ENCODE measurements at places on chromosomes 1 and 21.

DNA sequence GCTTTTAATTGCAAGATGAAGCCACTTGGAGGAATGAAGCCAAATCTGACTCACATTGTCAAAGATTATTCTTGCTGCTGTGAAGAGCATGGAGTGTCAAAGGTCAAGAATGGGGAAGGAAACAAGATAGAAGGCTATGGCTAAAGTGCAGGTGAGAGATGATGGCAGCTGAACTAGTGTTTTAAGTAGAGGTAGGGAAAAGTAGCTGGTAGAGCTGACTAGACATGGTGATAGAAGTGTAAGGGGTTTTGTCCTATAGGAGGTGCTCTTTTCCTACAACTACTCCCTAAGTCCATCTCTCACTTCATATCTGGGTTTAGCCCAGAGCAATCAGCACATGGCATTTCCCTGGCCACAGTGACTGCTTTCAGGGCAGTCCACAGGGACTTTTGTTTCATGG, 11.8 kb downstream of the UBE2T start:
- DNase-seq: no peak

GRCh38 chr1:47659146-47659545, 221.3 kb downstream of the FOXD2 start:
- no peak for DNase-seq

DNA sequence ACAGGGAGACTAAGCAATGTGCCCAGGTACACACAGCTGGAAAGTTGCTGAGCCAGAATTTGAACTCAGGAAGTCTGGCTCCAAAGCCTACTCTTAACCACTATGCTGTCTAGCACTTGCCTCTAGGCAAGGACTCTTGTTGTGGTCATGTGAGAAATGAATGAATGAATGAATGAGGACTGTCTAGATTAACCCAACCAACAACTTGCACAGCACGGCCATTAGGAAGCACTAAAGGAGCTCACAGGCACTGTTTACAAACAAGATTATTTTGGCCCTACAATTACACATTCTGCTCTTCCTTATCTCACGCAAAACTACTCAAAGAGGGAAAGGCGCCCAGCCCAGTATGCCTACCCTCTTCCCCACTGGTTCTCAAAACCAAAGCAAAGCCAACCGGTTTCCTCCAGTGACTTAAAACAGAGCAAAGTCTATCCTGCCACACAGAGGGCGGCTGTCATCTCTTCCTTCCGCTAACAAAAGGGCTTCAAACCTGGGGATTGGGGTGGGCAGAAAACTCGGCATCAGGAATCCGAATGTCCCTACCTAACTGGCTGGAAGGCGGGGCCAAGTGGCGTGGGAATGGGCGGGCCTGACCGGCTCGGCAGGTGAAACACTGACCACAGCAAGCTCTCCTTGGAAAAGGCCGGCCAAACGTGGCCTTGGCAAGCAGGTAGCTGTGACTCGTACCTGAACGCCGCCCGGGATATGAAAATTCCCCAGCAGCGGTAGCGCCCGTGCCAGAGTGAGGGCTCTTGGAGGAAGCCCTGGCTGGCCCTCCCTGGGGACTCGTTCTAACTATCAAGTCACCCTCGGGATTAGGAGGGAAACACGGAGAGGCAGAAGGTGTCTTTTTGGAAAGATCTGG, 948 bp downstream of the STK40 start:
- no peak for DNase-seq

DNA sequence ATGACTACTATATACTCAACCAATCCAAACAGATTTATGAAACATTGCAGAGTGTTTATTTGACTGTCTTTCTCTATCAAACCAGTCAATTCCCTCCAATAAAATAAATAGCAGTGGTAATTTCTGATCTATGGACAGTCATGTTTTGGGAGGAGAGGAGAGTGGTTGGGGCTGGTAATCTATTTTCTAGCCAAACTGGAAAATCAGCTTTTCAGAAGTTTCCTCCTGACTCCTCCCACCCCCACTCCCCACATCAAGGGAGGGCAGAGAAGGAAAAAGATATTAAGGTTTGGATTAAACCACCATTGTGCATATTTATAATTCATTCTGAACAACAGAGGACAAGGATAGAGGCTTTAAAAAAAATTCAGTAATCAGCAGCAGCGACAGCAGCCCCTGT, 69.4 kb upstream of the SOX13 start:
- no peak for DNase-seq

- DNase-seq: no peak
These were observed 2.5 kb downstream of the TFF3 start for GRCh38 chr21:42312626-42313104.

DNA sequence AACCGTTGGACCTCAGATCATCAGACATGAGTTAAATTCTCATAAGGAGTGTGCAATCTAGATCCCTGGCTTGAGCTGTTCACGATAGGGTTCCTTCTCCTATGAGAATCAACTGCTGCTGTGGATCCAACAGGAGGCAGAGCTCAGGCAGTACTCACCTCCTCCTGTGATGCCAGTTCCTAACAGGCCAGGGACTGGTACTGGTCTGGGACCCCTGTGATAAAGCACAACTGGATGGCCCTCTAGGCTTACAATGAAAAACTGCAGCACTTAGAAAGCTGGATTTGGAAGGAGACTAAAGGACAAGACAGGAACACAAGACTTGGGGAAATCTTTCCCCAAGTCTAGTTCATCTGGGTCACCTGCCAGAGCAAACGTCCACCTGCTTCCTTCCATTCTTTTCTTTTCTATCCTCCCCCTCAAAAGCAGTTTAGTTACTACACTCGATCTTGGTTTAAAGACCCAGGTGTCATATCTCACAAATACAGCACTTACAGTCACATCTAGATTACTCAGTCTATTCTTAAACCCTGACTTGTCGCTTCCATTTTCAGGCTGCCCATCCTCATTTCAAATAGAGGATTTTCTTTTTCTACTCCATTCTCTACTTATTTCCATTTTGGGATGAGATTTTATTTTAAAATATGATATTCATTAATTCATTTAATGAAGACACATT, 59.8 kb downstream of the PTPN14 start:
- no peak for DNase-seq

DNA sequence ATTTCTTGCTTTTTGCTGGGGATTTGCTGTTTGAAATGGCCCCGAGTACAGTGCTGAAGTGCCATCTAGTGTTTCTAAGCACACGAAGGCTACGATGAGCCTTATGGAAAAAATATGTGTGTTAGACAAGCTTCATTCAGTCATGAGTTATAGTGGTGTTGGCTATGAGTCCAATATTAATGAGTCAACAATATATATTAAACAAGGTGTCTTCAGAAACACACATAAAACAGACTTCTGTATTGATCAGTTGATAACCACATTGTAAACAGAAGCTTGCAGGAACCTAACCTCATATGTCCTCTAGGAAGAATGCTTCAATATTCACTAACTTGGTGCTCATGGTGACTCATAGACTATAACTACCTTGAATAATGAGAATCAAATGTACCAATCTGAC, 1.7 kb upstream of the GJB5 start:
- DNase-seq: no peak

DNA sequence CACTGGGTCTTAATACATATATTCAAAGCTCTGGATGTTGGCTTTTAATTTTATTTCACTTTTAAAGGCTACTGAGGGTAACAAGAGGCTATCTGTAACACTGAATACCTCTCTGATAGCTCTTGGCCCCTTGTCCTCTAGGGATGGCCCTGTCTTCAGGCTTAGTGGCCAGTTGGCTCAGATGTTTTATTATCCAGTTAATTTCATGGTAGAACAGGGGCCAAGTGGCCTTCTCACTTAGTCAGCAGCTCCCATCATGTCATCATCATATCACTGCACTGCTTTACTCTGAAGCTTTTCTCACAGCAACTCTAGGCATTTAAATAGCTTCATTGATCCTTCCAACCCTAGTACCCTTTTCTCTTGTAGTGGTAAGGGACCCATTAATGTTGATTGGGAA, 40.2 kb upstream of the MACF1 start:
- no peak for DNase-seq

- no peak for DNase-seq
These were observed 255.9 kb upstream of the SNX7 start for GRCh38 chr1:98405581-98406074.

DNA sequence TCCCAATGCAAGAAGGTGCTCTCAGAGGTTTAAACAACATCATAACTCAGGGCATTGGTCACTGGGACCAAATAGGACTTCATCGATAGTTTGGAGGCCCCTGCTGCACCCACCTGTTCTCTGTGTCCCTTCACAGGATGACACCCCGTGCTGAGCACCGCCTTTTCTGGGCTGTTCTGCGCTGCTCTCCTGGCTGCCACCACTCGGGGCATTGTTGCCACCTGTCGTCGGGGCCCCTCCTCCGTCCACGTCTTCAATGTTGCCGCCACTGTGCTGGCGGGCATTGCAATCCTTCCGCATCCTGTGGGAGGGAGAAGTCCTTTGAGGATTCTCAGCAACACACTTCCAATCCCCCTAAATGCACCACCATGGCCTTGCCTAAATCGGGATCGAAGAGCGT, 47.7 kb downstream of the NTPCR start:
- no peak for DNase-seq

- no peak for DNase-seq
These were observed 833 bp upstream of the DIP2A start for GRCh38 chr21:46457801-46458314.

- no peak for DNase-seq
These were observed 13.4 kb downstream of the RTCA start for GRCh38 chr1:100279358-100279923.

GRCh38 chr1:227944931-227945890, 2.5 kb downstream of the WNT9A start:
- no peak for DNase-seq

DNA sequence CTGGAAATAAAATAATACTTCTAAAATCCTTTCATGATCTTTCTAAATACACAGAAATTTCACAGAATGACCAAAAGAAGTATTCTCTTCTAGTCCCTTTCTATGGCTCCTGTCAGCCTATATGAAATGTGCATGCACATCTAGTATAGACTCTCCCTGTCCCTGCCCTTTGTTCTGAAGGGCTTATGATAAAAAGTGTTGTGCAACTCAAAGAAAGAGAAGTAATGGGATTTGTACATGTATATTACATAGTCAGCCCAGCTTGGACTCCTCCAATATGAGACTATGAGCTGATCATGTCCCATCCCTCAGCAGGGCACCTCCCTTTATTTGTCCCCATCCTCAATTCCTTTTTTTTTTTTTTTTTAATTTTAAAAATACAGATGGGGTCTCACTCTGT, 42.1 kb upstream of the LAX1 start:
- DNase-seq: no peak

GRCh38 chr1:226882631-226883409, 12.4 kb downstream of the PSEN2 start:
- DNase-seq: no peak

GRCh38 chr21:40964691-40965090, 117.7 kb upstream of the DSCAM start:
- DNase-seq: no peak

- no peak for DNase-seq
These were observed at the start of gene DSCAM for GRCh38 chr21:40846587-40847411. DSCAM (minus strand) TSS chr21:40847158; CDS start chr21:40846661, 497 bp downstream.

- no peak for DNase-seq
These were observed 95.9 kb downstream of the GIPC2 start for GRCh38 chr1:78141531-78142231.

GRCh38 chr21:43864962-43865539, at the start of gene AGPAT3:
AGPAT3 (plus strand) TSS chr21:43865223; CDS start chr21:43959682, 94,459 bp downstream.
- no peak for DNase-seq

DNA sequence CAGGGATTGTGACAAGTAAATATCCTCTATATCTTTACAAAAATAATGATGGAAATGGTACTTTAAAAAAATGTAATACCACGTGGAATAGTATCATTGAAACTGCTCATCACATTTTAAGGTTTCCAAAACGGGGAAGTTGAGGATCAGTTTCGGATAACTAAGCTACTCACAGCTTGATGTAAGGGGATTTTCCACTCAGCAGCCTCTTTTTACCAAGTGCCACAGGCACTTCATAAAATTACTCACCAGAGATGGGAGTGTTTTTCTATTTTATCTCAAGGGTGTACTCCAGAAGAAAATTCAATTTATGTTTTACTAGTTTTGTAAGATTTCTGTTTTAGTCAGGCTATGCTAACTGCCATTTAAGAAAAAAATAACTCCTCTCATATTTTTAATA, 91.7 kb downstream of the TPR start:
- no peak for DNase-seq

DNA sequence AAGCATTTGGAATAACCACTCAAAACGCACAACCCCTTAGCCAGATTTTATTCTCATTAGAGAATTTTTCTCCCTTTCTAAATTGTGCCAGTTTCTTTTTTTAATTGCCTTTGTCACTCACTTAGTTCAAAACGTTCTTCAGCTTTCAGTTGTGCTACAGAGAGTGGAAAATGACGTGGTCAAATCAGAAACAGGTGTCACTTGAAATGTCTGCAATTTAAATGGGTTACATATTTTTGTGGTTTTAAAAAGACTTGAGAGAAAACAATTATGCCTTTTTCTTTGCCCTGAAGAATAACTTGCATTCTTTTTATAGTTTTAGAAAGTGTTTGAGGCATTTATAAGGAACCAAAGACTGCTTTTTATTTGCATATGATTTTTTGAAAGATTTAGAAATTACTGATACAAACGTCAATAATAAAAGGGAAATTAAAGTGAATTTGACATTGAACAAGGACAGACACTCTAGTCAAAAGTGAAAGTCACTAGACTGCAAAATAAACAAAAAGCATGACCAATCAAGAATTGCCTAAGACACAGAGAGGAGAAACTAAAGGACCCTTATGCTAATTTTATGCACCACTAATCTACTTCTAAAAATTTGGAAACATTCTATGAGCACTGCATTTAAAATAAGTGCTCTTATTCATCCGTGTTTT, 191.0 kb downstream of the TPR start:
- no peak for DNase-seq

GRCh38 chr1:23563003-23563402, 3.7 kb upstream of the ID3 start:
- no peak for DNase-seq

DNA sequence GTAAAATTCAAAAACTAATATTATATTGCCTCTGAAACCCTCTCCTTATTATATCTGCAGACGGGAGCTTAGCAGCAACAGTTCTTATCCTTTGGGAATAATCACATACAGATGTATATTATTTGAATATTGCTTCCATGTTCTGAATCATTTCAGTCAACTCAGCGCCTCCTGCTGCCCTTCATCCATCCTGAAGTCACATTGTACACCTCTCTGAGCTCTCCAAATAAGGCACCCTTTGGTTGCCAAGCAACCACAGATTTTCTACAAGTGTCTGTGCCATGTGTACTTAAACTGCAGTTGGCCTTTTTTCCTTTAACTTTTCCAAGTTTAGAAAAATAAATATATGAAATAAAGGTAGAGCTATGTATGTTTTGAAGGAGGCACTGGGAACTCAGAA, 384.3 kb downstream of the LRRIQ3 start:
- no peak for DNase-seq

DNA sequence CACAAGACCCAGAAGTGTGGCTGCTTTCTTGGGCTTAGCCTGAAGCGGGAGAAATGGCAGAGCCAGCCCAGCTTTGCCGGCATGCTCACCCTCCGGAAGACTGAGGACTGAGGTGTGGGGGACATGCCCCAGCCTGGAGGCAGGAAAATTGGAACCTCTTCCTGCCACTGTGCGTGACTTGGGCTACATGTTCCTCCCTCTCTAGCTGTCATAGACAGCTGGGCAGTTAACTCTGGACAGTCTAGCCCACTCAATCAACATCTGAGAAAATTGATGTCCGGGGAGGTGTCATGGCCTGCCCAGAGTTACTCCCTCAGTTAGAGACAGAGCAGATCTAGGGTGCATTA, 59.7 kb downstream of the UBE2T start:
- DNase-seq: no peak

All from activated CD4-positive, alpha-beta T cell treated with anti-CD3 and anti-CD28 coated beads for 1 hour (primary cell).